CD4-positive, alpha-beta T cell treated with Interleukin-6 at 100 ng/mL for 8 hours (primary cell): ENCODE measurements at places on chromosomes 4 and X.
A peak's percentile ranks its signal among the peaks of the same experiment; 100 is the strongest.

DNA sequence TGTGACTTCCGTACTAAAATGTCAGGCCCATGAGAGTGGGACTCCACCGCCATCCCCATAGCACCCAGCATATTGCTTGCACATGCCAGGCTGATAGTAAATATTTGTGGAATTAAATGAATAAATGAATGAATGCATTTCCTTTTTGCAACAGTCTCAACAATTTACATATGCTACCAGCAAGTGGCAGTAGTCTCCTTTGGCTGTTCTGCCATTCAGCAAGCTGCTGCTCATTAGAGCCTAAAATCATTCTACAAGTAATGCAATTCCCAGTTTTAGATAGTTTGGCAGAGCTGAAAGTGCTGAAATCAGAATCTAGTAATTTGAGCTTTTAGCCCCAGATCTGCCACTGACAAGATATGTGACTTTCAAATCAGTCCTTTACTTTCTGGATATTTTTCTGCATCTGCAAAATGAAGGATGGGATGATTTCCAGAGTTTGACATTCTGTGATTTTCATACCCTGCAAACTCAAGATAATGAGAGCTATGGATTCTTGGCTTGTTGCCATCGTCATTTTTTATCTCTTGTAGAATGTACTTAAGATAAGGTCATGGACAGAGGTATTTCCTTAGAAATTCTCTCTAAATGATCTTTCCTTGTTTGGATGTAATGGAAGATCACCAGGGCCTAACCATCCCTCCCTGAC, 35.7 kb upstream of the INTS6L start:
- peak; percentile 29 for DNase-seq

DNA sequence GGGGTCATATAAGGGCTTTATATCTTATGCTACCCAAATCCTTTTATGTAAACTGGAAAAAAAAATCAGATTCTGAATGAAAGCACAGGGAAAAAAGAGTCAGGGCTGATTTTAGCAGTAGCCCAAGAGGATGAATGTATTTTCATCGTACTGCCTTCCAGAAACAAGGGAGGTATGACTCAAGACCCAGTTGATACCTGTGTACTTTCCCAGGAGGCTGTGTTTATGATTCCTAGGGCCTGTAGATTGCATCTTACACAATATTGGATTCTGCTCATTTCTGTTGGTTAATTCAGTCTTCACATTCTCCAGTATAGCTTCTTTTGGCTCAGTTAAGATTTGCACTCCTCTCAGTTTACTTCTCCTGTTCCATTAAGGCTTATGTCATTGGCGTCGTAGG, 127.9 kb upstream of the LIMCH1 start:
- DNase-seq = no peak

- DNase-seq = no peak
Measured at GRCh38 chrX:70175338-70175737, 1.9 kb upstream of the DGAT2L6 start.

GRCh38 chrX:74272230-74272629, 31.8 kb upstream of the ZCCHC13 start:
- no peak for DNase-seq

GRCh38 chr4:88382621-88383020, 4.0 kb downstream of the HERC6 start:
- DNase-seq = peak; percentile 76

GRCh38 chrX:130330146-130330545, 9.6 kb upstream of the SLC25A14 start:
- no peak for DNase-seq

GRCh38 chrX:16771483-16772398, 14.5 kb upstream of the TXLNG start:
- no peak for DNase-seq

DNA sequence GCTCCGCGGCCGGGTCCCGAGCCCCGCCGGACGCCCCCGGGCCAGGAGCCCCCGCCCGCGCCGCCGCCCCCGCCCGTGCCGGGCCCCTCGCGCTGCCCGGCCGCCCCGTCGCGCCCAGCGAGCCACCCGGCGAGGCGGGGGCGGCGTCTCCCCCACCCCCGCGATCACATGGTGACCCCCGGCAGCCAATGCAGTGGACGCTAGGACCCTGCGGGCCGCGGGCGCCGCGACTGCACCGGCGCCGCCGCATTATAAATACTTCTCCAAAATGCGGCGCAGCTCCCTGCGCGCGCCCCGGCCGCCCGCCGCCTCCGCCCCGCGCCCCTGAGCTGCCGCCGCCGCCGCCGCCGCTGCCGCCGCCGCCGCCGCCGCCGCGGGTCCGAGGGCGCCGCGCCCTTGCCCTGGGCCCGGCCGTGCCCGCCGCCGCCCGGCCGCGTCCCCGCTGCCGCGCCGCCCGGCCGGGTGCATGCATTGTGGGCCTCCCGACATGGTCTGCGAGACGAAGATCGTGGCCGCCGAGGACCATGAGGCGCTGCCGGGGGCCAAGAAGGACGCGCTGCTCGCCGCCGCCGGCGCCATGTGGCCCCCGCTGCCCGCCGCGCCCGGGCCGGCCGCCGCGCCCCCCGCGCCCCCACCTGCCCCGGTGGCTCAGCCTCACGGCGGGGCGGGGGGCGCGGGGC, at the start of gene NAT8L:
NAT8L (plus strand) TSS at position 282 of the 680 bp plus-strand sequence; CDS start at position 467, 185 bp downstream.
- no peak for DNase-seq

- no peak for DNase-seq
Measured at GRCh38 chrX:27565992-27566391, 24.2 kb upstream of the DCAF8L2 start.

DNA sequence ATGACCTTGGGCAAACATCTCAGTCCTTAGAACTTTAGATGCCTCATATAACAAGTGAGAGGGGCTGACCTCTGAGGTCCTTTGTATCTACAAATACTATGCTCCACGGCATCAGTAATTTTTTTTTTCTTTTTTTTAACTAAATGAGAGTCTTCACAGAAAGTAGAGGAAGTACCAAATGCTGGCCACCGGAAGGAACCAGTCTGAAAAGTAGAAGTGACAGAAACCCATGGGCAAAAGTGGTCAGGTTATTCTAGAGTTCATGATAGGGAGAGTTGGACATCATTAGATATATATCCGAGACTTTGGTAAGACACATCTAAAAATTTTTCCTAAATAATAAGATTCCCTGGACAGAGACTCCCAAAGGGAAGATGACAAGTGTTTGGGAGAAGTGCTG, 53.7 kb downstream of the COQ2 start:
- DNase-seq = no peak

- DNase-seq = no peak
Measured at GRCh38 chr4:150584111-150584915, 2.4 kb downstream of the MAB21L2 start.

DNA sequence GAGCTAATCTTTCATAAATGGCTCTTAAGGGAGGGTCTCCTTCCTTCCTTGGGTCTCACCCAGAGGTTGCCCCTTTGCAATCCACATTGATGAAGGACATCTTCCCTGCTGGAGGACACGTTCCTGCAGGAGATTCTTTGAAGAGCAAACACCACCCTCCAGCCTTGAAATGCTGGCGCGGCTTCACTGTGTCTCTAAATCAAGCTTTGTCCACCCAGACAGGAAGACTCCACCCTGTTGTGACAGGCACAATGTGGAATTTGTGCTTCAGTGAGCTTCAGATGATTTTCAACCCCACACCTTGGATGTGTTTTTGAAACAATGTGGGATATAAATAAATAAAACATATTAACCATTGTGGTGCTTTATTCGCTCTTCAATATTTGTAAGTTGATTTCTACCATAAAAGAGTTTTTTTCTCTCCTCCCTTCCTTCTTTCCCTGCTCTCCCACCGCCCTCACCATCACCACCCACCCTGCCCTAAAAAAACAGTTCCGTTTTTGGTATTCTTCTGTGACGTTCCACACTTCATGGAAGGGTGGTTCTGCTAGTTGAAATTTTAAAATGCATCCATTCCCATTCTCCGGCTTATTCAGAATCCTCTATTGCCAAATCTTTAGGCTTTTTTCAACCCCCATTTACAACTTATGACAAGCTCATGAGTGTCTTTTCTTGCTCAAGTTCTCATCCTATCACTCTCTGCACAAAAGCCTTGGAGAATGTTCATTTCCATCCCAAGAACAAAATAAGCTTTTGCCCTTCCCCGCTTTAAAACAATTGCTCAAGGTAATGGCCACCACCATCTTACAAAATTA, 264.3 kb downstream of the RAPGEF2 start:
- no peak for DNase-seq

DNA sequence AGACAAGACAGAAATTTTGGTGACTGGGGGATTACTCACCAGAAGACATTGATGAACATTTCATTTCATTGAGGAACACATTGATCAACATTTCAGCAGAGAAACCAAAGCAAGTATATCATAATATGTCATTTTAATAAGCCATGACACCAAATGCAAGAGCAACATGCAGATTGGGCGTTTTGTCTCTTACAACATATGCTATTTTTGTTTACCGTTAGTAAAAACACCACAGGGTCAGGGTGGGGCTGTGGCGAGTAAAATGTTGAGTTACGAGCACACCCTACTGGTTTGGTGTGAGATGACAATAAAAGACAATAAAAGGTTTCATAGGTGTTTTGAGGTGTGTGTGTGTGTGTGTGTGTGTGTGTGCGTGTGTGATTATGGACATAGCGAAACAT, 294.5 kb downstream of the PDGFC start:
- no peak for DNase-seq

DNA sequence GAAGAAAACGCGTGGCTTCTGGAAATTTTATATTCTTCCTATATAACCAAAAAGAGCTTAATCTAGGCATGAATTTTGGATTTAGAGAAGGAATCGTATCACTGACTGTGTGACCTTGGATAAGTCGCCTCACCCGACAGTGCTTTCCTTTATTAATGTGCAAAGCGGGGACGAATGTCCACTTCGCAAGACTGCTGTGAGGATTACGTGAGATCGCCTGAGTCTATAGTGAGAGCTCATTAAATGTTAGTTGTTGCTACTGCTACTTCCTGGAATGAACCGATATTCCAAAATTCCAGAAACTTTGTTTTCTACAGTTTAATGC, 448 bp upstream of the TBC1D8B start:
- DNase-seq = no peak

DNA sequence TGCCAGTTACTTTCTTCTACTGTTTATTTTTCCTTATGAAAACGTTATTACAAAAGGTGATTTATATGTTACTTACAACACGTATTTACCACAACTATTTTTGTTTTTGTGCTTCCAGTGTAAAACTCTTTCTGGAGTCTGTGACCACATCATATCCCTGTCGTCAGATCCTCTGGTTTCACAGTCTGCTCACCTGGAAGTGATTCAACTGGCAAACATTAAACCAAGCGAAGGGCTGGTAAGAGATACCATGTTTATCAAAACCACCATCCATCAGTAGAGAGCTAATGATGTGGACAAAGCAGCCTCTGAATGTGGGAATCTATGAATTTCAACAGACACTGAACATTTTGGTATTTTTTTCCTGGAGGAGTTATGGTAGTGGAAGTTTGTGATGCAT, 116.1 kb downstream of the CNKSR2 start:
- no peak for DNase-seq

DNA sequence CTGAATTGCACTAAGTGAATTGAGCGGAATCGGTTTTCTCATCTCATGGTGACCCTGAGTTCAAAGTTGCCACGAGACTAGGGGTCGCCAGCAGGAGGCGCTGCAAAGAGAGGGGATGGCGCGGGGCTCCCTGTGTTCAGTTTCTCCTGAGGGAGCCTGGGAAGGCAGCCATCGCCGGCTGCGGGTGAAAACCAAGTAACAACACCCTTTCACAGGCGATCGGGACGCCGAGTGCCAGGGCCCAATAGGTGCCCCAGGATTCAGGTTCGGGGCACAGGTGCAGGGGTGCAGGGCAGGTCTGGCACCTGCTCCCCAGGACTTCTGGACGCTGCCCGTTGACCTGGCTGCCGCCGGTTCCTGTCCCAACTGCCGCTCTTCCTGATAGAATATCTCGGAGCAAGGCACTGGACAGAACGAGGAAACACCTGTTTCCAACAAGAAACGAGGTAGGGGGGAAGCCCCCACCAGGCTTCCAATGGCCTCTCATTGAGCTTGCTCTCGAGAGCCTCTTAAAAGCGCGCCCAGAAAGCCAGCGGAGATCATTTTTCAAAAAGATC, 1.1 kb upstream of the FGF16 start:
- no peak for DNase-seq

DNA sequence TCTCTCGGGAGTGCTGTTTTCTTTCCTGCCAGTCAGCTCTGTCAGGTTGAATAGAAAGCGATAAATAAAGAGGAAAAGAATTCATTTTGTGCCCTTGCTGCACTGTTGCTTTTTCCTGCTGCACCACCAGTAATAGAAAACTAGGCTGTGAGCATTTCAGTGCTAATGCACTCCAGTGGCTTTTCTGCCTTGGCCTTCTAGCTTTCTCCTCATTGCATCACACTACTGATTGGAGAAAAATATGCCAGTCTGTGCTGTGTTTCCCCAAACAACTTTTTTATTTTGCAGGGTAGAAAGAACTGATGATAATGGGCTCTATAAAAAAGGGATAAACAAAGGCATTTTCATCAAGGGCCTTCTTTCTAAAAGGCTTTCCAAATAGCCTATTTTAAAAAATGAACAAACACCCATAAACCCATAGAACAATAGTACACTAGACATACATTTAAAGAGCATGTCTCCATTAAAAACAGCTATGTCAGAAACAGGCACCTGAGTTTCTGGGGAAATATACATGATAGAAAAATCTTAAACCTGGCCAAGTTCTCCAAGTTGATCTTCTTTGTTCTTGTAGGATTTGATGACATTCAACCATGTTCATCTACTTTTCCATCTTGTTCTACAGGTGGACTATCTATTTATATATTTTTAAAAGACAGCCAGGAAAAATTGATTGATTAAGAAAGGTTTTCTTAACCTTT, 86.3 kb downstream of the GPRIN3 start:
- DNase-seq = no peak

DNA sequence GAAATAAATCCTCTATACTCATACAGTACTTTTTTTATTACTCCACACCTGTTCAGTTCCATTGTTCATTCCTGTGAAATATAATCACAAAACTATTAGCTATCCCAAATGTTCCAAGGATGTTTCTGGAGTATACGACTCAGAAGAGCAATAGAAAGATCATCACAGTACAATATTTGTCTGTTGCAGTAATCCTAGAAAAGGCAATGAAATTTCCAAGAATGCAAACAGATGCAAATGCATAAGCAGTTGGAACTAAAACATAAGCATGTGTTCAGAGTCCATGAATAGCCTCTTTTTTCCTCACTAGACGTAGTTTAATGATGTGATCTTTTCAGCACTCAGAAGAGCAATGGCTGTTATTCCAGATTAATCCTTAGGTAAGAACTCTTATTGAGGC, 55.2 kb downstream of the RTL3 start:
- DNase-seq = no peak

DNA sequence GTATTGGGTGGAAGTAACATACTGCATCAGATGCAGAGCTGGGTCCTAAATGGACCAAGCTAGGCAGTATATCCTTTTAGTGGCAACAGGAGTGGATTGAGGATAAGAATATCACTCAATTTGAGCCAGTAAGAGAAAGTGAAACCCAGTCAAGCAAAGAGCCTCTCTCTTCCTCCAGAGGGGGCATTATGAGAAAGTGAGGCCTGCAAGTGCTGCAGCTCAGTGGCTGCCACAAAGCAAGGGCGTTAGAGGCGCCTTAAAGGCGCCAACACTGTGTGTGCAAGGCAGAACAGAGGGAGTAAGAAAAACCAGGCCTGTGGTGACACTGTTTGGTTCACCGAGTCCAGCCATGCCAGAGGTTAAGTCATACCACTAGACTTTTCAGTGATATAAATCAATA, 17.5 kb downstream of the STX18 start:
- DNase-seq = peak; percentile 15

GRCh38 chr4:134276476-134276875, 74.9 kb upstream of the PABPC4L start:
- no peak for DNase-seq
